NCI-H1694 treated with DMSO at 0.1 percent for 48 hours (cell line): ENCODE measurements at places on chromosomes 2 and 18.

GRCh38 chr18:48022531-48023329 lies 92.3 kb upstream of the SMAD2 start:
- DNase-seq, result peak; percentile 77

GRCh38 chr18:79775441-79776221 lies 22.1 kb upstream of the KCNG2 start:
- no peak for DNase-seq

GRCh38 chr2:64643838-64644457 lies 9.8 kb downstream of the SERTAD2 start:
- DNase-seq, result no peak

- DNase-seq, result no peak
These were observed 31.1 kb upstream of the EPC2 start for GRCh38 chr2:148613231-148614013.

- no peak for DNase-seq
These were observed 10.0 kb downstream of the HK2 start for GRCh38 chr2:74843899-74844298.

DNA sequence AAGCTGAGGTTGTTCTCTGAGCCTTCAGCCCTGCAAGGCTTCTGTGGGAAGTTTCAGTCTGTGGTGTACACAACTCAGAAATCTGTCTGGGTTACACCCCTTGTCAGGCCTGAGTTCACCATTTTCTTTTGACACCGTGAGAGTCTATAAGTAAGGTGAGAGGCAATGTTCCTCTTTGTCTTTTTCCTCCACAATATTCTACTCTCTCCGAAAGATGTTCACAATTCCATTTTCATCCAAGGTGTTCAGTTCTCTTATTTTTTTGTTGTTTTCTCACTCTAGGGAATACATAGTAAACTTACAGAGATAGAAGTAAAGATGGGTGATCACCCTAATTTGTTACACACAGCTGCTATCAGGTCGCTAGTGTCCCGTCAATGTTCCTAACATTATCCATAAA lies 3.2 kb downstream of the ERMN start:
- no peak for DNase-seq

DNA sequence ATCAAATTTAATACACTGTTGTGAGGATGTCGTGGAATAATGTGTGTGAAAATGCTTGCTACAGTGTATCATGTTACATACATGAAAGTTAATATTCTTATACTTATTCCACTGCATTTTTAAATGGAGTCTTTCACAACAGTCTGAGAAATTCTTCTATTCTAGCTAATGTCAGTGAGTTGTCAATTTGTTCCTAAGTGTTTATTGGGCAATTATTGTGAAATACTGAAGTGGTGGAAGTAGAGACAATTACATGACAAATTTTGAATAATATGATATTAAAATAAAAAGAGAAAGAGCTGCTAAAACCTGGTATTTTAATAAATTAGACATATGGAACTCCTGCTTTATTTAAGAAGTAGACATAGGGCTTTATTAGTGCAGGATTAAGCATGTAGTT lies 176.1 kb downstream of the PTPRM start:
- DNase-seq, result no peak

- no peak for DNase-seq
These were observed 153.4 kb downstream of the CAPN13 start for GRCh38 chr2:30653847-30654246.

- no peak for DNase-seq
These were observed 68.9 kb downstream of the DIPK1C start for GRCh38 chr18:74388227-74388626.

GRCh38 chr18:57469884-57470283 lies 34.7 kb downstream of the ONECUT2 start:
- no peak for DNase-seq

DNA sequence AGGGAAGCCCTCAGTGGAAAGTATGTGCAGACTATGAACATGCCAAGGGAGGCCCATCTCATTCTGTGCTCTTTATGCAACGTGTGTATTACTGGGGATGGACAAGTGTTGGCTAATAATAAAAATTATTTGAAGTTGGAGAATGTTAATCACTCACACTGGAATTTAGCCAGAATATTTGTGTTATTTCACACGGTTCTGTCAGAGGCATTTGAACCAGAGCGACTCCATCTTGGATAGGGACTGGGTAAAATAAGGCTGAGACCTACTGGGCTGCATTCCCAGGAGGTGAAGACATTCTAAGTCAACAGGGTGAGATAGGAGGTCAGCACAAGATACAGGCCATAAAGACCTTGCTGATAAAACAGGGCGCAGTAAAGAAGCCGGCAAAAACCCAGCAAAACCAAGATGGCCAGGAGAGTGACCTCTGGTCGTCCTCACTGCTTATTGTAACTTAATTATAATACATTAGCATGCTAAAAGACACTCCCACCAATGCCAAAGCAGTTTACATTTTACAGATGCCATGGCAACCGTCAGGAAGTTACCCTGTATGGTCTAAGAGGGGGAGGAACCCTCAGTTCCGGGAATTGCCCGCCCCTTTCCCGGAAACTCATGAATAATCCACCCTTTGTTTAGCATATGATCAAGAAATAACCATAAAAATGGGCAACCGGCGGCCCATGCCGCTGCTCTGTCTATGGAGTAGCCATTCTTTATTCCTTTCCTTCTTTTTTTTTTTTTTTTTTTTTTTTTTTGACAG lies 2.6 kb upstream of the FZD5 start:
- DNase-seq, result no peak

DNA sequence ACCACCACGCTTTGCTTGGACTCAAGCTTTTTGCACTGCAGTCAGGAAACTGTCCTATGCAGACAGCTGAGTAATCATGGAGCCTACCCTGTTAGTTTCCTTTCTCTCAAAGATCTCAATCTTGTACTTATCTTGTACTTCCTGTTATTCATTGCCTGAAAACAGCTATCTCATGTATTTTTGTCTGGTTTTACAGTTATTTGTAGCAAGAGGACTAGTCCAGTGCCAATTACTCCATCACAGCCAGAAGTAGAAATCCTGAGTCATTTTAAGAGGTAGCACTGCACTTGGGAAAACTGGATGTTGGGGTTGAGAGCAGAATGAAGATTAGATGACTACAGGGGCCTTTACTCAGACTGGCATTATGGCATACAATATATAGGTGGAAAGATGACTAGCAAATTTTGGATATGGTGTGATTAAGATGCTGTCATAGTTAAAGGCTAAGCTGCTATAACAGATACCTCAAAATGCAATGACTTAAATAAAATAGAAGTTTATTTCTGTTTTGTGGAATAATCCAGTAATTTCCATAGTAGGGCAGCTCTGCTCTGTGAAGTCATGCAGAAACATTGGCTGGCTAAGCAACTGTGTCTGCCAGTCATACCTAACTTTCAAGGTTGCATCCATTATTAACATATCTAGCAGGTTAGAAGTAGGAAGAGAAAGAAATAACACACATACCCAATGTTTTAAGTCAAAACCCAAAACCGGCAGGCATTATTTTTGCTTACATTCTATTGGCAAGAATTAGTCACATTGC lies 21.1 kb upstream of the CHMP3 start:
- no peak for DNase-seq
